Stimulated activated CD4-positive, alpha-beta T cell treated with anti-CD3 and anti-CD28 coated beads, Interleukin-2, amount 100 ng/mL, for 24 hours (primary cell): ENCODE measurements at places on chromosomes 1 and 21.

DNA sequence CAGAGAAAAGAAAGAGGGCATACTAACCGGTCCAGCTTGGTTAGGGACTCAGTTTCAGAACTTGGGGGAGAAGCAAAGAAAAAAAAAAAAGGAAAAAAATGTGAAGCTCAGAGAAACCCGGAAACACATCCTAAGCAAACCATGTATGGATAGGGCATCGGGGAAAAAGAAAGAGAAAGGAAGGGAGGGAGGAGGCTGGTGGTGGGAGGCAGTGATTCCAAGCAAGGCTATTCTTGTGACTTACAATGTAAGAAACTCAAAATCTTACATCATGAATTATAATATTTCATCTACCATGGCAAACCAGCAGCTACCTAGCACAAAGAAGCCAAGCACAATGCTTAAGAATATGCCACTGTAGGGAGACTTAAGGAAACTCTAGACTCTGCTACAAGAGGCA is 60.3 kb downstream of the UBR4 start:
- no peak for DNase-seq

DNA sequence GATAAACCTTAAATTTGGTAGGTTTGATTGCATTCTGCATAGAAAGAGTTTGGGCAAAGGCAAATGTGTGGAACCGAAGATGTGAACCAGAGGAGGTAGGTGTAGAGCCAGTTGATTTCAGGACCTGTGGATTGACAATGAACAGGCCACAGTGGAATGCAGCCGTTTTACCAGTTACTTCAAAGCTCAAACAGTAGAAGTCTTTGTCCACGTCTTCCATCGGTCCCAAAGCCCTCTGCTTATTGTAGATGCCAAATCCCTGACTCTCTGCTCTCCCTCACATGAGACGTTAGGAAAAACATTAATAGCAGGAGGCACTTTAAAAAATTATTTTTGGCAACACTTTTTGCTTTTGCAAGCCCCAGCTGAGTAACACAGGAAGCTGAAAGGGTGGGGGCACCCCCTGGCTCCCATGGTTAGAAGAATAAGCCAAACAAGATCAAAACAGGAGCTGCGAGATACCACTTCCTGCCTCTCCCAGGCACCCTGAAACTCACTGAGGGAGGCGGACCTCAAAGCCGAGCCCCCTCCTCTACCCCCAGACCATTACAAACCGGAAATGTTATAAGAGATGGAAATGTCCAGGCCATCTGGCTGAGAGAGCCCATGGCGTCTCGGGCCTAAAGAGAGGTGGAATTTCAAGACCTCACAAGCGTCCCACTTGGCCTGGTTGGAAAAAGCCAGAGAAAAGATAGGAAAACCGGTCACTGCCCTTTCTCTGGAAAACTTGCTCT is 13.5 kb downstream of the TRAF3IP3 start:
- DNase-seq = peak; percentile 77

DNA sequence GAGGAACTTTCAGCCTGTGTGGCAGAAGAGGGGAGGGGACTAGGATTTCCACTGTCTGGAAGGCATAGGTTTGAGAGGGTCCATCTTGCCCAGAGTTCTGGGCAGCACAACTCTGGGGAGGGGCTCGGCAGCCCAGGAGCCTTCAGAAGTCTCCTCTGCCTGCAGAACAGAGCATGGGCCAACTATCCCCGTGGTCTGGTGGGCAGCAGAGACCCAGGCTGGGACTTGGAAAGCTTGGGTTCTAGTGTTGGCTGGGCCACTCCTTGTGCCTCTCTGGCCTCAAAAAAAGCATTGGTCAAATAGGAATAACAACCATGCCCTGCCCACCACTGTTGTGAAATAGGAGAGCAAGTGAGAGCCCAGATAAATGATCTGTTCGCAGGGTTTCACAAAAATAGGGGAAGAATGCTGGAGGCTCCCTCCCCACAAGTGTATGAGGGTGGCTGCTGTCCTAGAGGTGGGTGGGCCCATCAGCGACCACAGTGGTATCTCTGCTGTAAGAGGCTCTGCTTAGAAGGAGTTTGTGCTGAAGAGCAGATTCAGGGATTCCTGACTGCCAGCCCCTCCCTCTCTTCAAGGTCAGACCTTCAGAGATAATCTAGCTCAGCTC is 8.9 kb downstream of the EPHA10 start:
- no peak for DNase-seq

DNA sequence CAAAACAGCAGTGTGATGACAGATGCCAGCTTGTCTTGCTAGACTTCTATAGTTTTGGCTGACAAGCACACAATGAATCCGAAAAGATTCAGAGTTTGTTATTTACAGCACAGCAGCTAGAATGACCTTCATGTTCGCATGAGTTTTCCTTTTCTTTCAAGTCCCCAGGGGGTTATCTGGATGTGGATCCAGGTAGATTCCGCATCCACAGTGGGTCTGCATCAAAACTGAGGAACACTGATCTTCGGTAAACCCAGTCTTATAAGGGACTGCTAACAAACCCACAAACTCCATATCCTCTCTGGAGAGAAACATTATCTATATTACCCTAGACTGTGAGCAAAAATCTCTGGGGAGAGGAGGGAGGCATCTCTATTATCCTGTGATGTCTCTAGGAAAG is 69.0 kb upstream of the DEPDC1 start:
- DNase-seq = no peak

GRCh38 chr1:27744556-27744955 is 18.8 kb downstream of the FAM76A start:
- DNase-seq = no peak
